T-helper 9 cell (primary cell): ENCODE measurements at places on chromosomes 1 and 21.

DNA sequence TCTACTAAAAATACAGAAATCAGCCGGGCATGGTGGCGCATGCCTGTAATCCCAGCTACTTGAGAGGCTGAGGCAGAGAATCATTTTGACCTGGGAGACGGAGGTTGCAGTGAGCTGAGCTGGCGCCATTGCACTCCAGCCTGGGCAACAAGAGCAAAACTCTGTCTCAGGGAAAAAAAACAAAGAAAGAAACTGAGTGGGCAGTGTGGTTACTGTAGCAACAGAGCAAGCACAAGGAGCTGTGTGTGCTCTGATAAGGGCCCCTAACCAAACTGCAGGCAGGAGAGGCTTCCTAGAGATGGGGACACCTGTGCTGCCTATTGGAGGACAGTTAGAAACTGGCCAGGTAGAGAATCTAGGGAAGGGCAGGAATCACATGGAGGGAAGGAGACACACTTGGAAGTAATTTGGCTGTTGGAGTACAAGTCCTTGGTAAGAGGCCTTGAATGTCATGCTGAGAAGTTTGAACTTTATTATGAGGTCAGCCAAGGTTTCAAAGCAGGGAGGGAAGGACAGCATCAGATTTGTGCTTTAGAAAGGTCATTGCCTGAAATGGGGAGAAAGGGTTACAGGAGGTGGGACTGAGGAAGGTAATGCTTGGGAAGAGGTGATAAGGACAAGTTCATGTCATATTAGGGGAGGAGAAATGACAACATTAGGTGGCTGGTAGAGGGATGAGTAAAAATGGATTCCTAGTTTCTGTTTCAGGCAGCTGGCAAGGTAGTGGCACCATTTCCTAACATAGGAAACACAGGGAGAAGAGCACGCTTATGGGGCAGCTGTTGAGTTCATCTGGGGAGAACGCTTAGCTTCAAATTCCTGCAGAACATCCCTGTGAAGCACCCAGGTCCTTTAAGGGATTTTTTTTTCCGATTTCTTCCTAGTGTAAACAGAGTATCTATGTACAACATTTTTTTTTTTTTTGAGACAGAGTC is 69.2 kb upstream of the ARTN start:
- DNase-seq: no peak

DNA sequence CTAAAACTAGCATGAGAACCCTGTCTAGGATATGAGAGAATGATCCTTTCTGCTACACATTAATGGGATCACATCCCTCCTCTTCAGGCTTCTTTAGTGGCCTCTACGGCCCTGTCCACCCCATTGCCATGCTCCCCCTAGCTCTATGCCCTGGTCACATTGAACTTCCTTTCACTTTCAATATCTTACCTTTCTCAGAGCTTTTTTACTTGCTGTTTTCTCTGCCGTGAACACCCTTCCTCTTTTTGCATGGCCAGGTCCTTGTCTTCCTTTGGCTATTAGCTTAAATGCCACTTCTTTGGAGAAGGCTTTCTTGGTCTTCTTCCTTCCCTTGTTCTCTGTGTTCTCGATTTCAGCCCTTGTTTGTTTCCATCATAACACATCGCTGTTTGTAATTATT is 97.4 kb downstream of the GIPC2 start:
- DNase-seq: no peak

- DNase-seq: no peak
Measured at GRCh38 chr1:99496067-99496466, 149.8 kb upstream of the PALMD start.

DNA sequence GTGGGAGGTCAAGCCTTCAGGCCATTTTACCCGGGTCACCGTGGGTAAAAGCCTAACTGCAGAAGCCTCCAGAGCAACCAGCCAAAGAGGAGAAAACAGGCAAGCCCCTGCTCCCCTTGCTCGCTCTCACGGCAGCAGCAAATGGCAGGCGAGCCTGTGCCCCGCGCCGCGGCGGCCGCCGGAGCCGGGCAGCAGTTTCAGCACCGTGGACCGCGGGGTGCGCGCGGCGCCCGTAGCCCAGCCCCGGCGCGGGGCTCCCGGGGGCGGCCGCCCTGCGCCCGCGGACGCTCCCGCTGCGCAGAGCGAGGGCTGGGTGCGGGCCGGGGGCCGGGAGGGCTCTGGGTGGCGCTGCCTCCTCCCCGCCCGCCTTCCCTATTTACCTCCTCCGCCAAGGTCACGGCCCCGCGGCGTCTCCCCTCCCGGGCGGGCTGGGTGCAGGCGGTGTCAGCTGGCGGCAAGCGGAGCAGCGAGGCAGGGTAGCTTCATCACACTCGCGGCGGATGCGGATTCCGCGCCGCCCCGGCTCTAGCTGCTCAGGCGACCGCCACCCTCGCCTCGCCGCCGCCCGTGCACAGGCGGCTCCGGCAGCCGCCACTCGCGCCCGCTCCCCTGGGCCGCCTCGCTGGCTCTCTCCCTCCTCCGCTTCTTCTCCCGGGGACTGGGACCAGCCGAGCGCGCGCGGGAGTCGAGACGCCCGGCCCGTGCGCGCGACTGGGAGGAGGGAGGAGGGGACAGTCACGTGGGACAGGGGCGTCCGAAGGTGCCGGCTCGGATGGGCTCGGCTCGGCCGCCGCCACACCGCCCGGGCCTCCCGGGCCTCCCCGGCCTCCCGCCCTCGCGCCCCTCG is at the start of gene RGS7:
Gene RGS7, minus strand, starts transcription at position 687 of the 847 bp plus-strand sequence.
- no peak for DNase-seq

DNA sequence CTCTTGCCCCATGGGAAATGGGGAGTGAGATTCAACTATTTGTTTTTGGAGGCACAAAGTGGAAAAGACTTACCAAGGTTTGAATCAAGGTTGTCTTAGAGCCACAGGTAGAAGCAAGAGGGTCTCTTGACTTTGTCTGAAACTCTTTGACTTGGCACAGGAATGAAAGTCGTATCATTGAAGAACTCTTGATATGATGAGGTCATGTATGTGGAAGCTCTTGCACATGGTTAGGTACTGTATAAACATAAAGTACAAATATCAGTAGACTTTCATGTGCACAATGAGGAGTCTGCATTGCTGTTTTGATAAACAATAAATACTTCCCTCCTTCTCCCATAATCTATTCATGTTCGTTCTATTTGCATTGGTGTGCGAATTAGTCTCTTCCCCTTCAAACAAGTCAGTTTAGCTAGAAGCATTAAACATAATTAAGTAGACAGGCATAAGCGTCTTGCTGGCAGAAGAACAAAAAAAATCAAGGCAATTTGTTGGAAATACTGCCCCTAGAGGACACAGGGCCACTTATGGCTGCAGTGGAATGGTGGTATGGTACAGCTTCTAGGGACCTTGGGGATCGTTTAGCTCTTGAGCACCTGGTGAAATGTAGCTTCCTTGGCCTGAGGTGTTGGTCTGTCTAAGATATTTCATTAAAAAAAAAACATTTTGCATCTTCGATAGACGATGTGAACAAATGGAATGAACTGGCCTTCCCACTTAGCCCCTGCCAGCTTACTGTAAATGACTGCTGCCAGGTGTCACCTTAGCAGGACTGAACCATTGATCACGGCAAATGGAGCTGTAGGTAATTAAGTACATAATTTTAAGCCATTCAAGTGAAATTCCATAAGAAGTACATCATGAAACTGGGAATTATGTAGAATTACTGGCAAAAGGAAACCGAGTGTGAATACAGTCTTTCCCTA is 218.0 kb upstream of the GALNT2 start:
- DNase-seq: no peak

DNA sequence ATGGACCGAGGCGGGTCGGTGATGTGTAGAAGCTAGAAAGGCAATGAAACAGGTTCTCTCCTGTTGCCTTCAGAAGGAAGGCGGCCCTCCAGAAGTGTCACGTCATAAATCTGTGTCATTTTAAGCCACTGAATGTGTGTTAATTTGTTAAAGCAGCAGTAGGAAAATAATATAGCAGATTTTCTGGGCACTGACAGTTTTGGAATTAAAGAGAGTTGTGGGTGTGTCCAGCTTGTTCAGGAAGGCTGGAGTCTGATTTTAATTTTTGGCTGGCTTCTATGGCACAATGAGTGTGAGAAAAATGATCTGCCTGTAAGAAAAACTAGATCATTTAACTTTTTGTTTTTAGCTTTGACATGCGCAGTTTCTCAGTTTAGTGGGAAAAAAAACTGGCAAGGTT is 177.3 kb downstream of the EDEM3 start:
- no peak for DNase-seq
